CD4-positive, alpha-beta T cell treated with Interleukin-17A for 1 hour (primary cell): ENCODE measurements at places on chromosomes 5 and 9.
A peak's percentile ranks its signal among the peaks of the same experiment; 100 is the strongest.

- DNase-seq, result no peak
These were observed 183.6 kb upstream of the MAP3K1 start for GRCh38 chr5:56631719-56632118.

- no peak for DNase-seq
These were observed 135.2 kb upstream of the SLC24A2 start for GRCh38 chr9:19924080-19924479.

DNA sequence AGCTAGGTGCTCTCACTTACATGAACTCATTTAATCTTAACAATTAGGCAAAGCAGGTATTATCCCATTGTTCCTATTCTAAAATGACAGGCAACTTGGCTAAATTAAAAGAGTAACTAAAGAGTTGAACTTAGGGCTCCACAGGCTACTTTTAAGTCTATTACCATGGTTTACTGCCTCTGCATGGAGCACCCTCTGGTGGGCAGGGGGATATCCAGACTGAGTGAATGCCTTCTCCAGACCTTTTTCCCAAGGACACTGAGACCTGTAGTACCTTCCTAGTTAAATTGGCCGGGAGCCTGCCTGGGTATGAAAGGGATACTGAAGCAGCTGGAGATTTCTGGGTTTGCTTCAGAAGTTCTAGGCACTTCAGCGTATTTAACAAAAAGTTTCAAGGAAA lies 238.1 kb downstream of the ELAVL2 start:
- no peak for DNase-seq

DNA sequence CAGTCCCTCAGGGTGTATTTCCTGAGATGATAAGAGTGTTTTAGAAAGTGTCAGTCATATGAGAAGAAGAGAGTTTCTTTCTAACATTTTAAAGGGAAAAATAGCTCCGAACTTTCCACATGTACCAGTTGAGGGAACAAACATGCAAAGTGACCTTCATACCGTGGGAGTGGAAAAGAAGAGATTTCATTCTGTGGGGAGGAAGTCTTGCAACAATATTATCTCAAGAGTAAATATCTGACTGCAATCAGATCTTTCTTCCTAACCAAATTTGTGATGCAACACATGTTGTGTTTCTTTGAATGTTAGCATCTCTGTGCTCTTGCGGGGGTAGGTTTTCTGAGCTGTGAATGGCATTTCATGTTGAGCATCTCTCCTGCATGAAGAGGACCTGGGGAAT lies 30.6 kb downstream of the ANKRD55 start:
- DNase-seq, result no peak

DNA sequence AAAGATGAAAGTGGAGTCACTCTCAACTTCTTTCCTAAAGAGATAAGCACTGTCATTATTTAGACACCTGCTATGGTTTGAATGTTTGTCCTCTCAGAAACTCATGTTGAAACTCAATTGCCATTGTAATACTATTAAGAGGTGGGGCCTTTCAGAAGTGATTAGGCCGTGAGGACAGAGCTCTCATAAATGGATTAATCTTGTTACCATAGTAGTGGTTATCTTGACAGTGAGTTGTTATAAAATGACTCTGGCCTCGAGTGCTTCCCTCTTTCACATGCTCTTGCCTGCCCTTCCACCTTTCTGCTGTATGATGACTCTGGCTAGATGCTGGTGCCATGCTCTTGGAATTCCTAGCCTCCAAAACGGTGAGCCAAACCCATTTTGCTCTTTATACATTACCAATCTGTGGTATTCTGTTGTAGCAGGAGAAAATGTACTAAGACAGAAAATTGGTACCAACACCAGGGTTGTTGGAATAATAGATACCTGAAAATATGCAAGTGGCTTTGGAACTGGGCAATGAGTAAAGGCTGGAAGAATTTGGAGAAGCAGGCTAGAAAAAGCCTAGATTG lies 38.0 kb downstream of the GDA start:
- DNase-seq, result no peak

- DNase-seq, result no peak
These were observed 61.5 kb downstream of the TSTD2 start for GRCh38 chr9:97571664-97572063.

- DNase-seq, result peak; percentile 76
These were observed 29.8 kb downstream of the UGCG start for GRCh38 chr9:111926421-111926875.

DNA sequence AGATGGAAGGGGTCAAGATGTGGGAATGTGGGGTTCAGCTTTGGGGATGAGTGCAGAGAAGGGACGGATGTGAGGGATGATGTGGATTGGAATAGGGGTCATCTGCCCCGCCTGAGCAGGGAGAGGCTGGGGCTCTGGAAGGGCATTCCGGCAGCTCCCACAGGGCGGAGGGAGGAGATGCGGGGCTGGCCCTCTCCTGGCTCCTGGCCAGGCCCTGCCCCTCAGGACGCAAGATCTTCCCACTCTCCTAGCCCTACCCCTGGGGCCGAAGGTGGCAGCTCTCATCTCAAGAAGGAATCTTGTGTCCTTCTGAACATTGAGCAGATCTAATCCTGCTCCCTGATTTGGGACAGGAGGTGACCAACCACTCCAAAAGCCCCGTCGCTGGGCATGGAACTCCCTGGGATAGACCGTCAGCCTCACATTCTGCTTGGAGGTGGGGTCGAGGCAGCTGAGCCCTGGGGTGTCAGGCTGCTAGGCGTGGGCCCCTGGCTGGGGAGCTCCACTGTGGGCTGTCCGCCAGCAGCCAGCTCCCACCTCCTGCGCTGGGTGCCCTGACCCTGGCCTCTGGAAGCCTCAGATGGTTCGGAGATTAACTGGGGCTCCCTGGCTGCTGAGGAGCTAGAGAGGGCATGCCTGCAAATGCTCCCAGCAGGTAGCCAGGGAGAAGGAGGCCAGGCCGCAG lies 125.2 kb downstream of the ZNF354C start:
- no peak for DNase-seq

DNA sequence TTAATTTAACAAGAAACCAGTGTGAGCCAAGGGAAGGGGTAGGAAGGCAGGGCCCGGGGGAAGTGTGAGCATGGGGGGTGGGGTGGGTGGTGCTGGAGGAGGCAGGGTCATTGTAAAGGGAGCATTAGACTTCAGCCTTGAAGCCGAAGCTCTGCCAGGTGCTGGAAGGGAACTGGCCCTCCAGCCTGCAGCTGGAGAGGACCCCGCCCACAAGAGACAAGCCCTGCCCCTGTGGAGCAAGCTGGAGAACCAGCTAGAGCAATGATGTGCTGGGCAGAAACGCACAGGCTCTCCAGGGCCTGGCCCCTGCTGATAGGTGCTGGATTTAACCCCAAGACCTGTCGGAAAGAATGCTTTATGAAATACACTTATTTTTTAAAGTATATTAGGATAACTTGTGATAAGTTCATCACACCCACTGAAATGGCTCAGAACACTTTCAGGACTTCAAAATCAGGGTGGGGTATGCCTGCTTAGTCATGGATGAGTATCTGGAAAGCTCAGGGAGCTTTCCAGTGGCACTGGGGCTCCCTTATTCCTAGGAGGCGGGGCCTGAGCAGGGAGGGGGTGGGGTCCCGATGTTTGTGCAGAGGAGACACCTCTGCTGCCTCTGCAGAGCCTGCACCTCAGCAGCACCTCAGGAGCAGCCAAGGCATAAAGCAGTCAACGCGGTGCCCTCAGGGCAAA lies 27.1 kb downstream of the UBE2QL1 start:
- DNase-seq, result no peak

DNA sequence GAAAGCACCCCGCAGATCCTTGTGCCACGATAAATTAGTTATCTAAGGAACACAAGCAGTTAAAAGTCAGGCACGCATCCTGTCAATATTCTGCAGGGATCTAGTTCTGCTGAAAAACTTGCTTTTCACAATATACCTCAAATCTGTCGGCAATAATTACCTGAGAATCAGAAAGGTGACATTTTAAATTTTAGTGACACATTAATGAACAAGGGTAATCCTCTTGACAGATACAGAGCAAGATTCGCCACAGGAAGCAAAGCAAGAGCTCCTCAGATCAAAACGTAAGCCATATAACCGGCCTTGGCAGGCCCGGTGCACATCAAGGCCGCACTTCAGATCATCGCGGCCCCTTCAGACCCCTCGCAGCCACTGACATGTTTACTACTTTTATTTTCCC lies 185.7 kb downstream of the ATPSCKMT start:
- no peak for DNase-seq
